ENCODE measurements at places on chromosomes 3 and 15.

GRCh38 chr3:98602078-98602678 lies 8.8 kb upstream of the CPOX start:
- peak; percentile 19 for DNase-seq

GRCh38 chr3:171334465-171334811 lies 125.8 kb downstream of the TNIK start:
- DNase-seq, result no peak

DNA sequence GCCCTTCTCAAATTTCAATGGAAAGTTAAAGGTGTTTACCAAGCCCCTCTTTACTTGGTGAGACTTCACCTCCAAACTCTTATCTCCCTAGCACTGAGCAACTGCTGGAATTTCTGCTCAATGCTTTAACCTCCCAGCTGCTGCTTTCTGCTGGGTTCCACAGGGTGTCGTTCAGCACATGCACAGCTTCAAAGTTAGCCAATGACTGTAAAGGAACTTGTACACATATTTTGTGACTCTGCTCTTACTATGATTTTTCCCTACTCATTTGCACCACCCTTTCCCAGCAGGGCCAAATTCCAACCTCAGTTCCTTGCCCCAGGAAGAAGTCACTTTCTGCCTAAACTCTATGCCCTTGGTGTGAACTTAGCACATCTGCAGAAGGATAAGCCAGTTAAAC lies 89.7 kb downstream of the ULK4 start:
- no peak for DNase-seq

- DNase-seq, result peak; percentile 14
These were observed at the start of gene TNFAIP8L3 for GRCh38 chr15:51094606-51095569. TNFAIP8L3 (minus strand) TSS chr15:51094906; CDS start chr15:51094595, 311 bp downstream.

DNA sequence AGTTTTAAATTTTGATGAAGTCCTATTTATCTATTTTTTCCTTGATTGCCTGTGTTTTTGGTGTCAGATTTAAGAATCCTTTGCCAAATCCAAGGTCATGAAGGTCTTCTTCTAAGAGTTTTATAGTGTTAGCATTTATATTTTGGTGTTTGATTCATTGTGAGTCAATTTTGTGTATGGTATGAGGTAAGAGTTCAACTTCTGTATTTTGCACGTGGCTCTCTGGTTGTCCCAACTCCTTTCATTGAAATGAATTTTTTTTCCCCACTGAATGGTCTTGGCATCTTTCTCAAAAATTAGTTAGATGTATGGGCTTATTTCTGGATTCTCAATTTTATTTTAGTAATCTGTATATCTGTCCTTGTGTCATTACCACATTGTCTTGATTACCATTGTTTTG lies 57.1 kb upstream of the STRIT1 start:
- no peak for DNase-seq

- peak; percentile 3 for DNase-seq
These were observed 353.0 kb downstream of the PLOD2 start for GRCh38 chr3:145807990-145808389.

DNA sequence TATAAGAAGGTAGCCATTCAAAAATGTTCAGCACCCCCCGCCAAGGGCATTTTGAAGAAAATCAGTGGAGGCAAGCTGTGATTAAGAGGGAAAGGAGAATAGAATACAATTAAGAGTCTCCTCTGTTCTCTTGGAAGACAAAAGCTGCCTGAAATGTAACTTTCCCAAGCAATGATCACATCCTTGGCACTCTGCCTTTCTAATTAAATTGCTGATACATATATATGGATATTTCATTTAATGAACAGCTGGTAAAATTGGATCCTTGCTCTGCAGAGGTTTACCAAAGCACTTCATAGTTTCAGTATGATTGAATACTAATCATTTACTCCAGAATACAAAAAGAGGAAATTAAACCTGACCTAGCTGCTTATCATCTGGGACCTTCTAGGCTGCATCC lies 10.4 kb downstream of the COL6A6 start:
- DNase-seq, result no peak

- DNase-seq, result no peak
These were observed 25.5 kb upstream of the SKOR1 start for GRCh38 chr15:67799801-67800205.

DNA sequence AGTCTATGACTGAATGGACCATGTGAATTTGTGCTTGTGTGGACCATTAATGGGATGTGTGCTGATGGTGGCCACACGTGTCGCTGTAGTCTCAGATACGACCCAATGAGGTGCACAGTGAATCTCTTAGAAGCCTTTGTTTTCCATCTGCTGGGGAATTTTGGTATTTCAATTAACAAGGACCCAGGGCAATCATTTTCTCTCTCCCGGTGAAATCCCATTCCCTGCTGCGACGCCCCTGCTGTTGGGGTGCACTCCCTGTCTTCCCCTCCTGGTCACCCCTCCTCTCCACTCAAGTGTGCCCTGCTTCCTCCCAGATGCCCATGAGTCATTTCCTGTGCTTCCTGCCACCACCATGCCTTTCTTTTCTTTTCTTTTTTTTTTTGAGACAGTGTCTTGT lies 32.7 kb downstream of the EBLN2 start:
- no peak for DNase-seq

DNA sequence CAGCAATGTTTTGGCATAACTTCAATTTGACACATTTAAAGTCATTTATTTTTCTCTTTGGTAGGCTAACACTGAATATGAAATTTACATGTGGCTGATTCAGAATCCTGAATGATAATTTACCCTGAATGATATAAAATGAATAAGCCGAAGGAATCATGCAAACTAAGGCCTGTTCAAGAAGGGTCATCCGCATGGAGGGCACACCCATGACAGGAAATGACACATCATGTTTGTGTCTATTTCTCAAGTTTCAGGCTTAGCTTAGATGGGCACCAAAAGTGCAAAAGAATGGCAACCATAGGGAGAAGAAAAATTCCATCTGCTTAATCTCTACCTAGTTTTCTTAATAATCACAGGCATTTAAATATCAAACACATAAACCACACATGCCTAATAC lies 141.5 kb downstream of the DUT start:
- no peak for DNase-seq

DNA sequence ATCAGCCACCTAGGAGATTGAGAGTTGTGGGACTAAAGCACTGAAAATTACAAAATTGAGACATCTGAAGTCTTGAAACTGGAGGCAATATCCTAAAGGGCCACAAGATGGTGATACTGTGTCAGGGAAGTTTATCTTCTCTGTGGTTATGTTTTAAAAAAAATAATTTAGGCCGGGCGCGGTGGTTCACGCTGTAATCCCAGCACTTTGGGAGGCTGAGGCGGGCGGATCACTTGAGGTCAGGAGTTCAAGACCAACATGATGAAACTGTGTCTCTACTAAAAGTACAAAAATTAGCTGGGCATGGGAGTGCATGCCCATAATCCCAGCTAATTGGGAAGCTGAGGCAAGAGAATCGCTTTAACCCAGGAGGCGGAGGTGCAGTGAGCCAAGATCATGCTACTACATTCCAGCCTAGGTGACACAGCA lies 17.9 kb upstream of the NIT2 start:
- no peak for DNase-seq

DNA sequence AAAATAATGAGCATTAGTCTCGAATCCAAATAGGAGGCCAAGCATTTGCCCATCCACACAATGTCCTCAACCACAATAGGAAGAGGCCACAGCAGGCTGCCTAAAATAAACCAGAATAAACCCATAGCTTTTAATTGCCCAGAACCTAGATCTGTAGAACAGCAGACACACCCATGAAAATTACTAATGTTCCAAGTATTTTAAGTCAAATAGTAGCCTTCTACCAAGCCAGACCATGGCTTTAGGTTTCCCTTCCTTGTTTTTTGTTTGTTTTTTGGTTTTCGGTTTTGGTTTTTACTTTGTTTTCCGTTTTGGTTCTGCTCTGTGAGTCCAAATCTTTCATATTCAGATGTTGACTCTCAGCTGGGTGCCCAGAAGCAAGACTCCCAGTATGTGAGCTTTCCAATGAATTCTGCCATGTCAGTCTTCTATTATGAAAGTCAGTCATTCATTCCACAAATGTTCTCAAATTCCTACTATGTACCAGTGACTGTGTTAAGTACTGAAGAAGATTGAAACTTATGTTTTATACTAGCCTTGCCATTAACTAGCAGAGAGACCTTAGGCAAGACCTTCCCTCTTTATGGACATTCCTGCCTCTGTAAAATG lies 57.8 kb upstream of the BOC start:
- no peak for DNase-seq

GRCh38 chr3:8519774-8520448 lies 18.3 kb downstream of the LMCD1 start:
- DNase-seq, result no peak

- no peak for DNase-seq
These were observed 60.5 kb upstream of the TFRC start for GRCh38 chr3:196142202-196142956.

GRCh38 chr3:131526801-131527347 lies 24.1 kb upstream of the MRPL3 start:
- DNase-seq, result no peak

GRCh38 chr3:100992231-100993012 lies 799 bp downstream of the ABI3BP start:
- no peak for DNase-seq

DNA sequence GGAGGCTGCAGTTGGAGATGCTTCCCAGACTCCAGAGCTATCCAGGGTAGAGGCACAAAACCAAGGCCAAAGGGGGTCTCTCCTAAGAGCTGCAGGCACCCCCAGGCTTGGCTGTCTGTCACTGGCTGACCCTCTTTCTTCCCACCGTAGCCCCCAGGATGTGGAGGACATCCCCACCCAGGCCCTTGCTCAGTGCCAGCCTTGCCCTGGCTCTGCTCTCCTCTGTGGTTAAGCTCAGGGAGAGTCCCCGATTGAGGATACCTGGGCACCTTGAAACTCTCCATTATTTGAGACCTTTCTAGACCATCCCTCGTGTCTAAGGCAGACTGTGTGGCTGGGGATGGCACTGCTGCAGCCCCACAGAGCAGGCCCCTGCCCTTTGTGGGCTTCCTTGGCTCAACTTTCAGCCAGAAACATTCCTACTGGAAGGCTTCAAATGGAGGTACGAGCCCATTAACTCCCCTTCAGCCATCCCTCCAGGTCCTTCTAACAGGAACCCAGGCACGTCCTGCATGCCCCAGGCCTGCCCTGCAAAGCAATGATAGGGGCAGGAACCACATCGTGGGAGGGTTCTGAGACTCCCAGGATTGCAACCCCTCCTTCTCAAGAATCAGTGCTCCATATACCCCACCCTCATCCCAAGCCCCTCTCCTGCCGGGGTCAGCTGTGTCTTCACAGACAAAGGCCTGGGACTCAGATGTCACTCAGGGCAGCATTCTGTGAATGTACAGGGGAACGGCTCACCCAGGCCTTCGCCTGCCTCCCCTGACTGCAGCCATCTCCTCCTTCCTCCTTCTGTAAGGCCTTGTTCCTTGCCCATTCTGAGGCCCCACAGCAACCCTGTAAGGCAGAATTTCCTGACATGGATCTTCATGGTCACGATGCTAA lies 102.9 kb upstream of the ABHD17C start:
- DNase-seq, result no peak

GRCh38 chr3:188421151-188421821 lies 267.3 kb downstream of the LPP start:
- DNase-seq, result no peak

DNA sequence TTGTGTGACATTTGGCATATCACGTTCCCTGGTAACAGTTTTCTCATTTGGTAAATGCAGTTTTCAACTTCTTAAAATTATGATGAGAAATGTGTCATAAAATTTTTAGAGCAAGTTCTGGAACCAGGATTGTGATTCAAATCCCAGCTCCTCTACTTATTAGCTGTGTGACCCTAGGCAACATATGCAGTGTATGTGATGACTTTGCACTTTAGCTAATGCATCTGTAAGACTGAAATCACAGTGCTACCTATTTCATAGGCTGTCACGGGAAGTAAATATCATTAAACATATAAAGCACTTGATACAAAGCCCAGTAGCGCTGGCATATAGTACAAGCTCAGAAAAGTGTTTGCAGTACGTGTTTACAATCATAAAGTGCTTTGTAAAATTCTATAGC lies 419.4 kb downstream of the GRM7 start:
- no peak for DNase-seq

- no peak for DNase-seq
These were observed 368.2 kb upstream of the ROPN1 start for GRCh38 chr3:124360155-124360554.

GRCh38 chr3:188303286-188303799 lies 149.4 kb downstream of the LPP start:
- DNase-seq, result no peak

DNA sequence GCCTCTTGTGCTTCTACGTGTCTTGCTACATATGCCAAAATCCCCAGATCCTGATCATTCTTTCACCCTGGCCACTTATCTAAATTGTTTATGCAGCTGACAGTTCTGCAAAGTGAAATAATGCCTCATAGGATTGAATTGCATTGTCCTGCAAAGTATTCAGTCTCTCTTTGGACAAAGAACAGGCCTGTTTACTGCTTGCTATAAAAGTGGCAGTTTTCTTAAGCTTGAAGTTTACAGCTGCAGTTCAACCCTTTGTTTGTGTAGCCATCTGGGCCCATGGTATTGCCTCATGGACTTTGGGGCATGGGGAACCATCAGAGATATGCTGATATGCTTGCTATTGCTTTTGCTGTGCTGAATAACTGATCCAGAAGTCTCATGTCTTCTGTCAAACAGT lies 523.2 kb downstream of the OTOL1 start:
- DNase-seq, result no peak

GRCh38 chr3:170670504-170670903 lies 84.6 kb upstream of the SLC7A14 start:
- no peak for DNase-seq

DNA sequence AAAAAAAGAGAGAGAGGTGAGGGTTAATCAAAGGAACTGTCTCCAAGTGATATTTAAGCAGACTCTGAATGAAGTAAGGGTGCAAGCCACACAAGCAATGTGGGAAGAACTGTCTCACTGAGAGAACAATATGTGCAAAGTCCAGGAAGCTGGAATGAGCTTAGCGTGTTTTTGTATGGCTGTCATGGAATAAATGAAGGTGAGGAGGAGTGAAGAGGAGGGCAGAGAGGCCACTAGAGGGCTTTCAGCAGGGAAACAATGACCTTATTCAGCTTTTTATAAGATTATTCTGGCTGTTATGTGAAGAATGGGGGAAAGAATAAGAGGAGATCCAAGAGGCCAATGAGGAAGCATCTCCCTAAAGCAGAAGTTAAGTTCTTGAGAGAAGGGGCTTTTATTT lies 86.9 kb upstream of the COL8A1 start:
- DNase-seq, result no peak

GRCh38 chr15:94743668-94744067 lies 512.3 kb downstream of the MCTP2 start:
- no peak for DNase-seq

DNA sequence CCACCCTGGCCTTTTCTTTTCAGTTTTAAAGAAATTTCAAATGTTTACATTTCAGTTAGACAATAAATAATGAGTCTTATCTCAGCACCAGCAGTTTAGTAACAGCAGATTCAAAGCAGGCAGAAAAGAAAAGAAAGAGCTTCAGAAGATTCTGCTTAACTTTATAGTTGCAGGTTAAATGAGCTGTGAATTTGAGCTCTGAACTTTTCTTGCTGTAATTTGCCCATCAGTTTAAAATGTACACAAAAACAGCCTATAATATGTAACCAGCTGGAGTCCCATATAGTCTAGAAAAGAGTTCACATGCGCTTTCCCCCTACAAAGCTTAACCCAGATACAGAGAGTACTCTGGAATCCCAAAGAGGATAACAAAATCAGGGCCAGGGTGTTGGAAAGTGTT lies 59.7 kb upstream of the SIAH2 start:
- DNase-seq, result no peak
